ENCODE measurements at places on chromosomes 12 and 14. TPM values are rescaled to one million over a fixed set of nuclear protein-coding genes. Genes with fewer than 3 reads are reported as not detected.
A peak's percentile ranks its signal among the peaks of the same experiment; 100 is the strongest.

KICS2 gene
- total RNA-seq, result 20.7 TPM

- no peak for DNase-seq
These were observed 249.8 kb downstream of the VRK1 start for GRCh38 chr14:97046967-97047366.

- no peak for DNase-seq
These were observed 18.0 kb upstream of the RFX4 start for GRCh38 chr12:106564678-106565329.

GRCh38 chr12:52926596-52927234 is 21.8 kb upstream of the KRT8 start:
- DNase-seq, result no peak

PRR13 gene
- total RNA-seq, result 187 TPM

NFATC4 gene
- total RNA-seq, result not detected

- no peak for DNase-seq
These were observed 99.9 kb downstream of the BEGAIN start for GRCh38 chr14:100487304-100487703.

- DNase-seq, result no peak
These were observed 96.9 kb upstream of the TMPO start for GRCh38 chr12:98418357-98419075.

ADCK1 gene
- 6.7 TPM for total RNA-seq

NTS gene
- total RNA-seq, result not detected

DNA sequence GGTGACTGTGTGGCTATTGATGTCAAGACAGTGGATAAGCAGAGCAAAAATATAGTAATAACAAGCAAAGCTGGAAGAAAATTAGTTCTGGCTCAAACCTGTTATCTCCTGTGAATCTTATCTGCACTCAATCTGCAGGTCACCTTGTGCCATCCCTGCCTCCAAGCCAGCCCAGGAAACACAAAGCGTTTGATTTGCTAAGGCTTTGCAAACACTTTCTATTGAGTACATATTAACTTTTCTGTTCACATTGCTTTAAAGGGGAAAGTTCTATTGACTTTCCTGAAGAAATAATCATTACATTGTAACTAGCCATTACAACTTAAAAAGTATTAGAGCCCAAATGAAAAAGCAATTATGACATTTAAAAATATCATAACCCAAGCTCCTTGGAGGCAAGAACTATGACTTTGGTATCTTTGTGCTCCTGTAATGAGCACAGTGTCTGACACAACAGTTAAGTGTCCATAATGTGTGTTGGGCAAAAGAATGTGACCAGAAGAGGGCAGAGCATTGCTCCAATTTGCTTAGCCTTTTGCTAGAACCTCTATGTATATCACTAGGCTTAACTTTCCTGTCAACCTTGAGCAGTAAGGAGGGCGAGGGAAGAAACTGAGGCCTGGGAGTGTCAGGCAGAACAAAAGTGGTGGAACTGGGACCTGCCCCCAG is 24.7 kb downstream of the SERPINA3 start:
- DNase-seq, result no peak

GRCh38 chr14:69670093-69670492 is 58.7 kb downstream of the SUSD6 start:
- DNase-seq, result no peak

SLCO1B1 gene
- not detected for total RNA-seq

DNA sequence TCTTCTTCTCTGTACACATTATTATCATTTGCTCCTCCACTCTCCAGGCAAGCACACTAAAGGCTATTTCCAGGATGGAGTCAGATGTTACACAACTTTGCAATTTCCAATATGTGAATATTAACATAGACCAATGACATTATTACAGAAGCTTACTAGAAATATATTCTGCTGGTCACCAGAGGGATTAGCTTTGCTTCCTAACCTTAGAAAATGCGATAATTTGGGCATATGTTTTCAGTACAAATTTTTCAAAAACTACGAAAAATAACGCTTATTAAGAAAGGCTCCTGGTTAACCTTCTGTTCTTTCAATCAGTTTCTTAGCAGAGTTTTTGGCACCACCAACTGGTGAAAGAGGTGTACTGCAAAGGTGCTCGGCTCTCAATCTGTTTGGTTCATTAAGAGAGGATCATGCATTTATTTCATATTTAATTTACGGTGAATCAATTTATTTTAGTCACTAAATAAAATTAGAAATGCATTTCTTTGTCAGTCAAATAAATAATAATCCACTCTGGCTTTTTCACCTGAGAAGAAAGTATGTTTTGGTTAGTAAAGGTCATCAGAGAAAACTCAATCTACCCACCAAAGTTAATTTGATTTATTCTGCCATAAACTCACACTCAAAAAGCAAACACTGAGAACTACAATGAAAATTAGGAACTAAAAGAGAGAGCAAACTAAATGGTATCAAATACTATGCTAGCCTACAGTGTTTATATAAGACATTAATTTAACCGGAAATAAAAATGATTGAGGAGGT is 39.2 kb downstream of the EFCAB11 start:
- DNase-seq, result peak; percentile 40

GRCh38 chr14:47103771-47104170 is 452.2 kb upstream of the RPL10L start:
- DNase-seq, result no peak

DNA sequence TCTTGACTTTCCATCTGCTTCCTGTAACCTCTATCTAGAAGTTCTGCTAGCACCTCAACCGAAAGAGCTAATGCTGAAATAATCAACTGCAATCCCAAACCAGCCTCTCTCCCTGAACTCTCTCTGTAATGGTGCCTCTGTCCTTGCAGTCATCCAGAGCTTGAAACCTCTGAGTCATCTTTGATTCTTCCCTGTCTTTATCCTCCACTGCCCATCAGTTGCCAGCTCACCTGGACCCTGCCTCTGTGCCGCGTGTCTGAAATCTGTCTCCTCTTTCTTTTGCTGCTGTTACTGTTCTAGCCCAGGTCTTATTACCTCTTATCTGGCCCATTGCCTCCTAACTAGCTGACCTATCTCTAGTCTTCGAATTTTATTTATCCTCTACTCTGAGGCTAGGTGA is 15.5 kb downstream of the CLSTN3 start:
- DNase-seq, result no peak

DNA sequence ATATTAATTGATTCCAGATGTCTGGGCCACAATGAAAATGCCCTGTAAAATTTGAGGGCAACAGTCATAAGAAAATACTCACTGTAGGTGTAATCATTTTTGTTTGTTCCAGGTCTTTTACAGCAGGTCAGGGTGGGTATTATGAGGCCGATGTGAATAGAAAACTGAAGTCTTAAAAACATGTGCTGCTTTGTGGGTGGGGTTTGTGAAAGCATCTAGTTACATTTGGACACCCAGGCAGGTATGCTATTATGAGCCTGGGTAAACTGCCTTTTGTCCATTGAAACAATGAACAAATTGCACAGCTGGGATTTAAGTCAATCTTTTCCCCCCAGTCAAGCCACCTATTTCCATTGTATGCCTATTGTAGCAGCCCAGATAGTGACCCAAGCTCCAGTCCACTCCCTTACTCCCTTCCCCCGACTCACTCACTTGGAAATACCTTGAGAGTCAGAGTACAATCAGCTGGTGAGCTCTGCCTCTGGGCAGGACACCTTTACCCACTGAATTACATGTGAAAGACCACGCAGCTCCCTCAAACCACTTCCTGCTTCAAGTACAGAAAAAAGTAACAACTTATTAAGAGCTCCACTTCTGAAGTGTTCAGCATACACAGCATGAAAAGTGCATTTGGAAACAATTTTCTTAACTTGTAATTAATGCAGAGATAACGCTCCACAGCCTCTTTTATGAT is 1.8 kb downstream of the IGF1 start:
- DNase-seq, result peak; percentile 11

AQP5 gene
- not detected for total RNA-seq

CLEC9A gene
- total RNA-seq, result 0.61 TPM

- peak; percentile 69 for DNase-seq
These were observed 285.8 kb upstream of the GRIP1 start for GRCh38 chr12:66964629-66965028.

DNA sequence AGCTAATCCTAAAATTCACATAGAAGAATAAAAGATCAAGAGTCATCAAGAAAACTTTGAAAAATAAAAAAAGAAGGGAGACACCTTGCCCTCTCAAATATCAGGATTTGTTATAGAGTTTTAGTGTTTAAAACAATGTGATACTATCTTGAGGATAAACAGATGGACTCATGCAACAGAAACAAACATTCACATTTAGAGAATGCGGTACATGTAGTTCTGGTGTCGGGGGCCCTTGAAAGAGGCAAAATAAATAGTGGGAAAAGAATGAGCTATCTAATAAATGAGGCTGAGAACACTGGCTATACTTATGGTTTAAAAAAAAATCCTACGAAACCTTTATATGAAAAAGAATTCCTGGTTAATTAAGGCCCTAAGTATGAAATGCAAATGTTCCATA is 127.7 kb downstream of the LLPH start:
- no peak for DNase-seq

- no peak for DNase-seq
These were observed 69.4 kb upstream of the RHOJ start for GRCh38 chr14:63134801-63135200.

ALG10B gene
- total RNA-seq, result 10.8 TPM

PAPLN gene
- total RNA-seq, result not detected

KCNK13 gene
- total RNA-seq, result not detected

- DNase-seq, result no peak
These were observed 30.5 kb downstream of the ANKRD9 start for GRCh38 chr14:102479107-102479506.

DNA sequence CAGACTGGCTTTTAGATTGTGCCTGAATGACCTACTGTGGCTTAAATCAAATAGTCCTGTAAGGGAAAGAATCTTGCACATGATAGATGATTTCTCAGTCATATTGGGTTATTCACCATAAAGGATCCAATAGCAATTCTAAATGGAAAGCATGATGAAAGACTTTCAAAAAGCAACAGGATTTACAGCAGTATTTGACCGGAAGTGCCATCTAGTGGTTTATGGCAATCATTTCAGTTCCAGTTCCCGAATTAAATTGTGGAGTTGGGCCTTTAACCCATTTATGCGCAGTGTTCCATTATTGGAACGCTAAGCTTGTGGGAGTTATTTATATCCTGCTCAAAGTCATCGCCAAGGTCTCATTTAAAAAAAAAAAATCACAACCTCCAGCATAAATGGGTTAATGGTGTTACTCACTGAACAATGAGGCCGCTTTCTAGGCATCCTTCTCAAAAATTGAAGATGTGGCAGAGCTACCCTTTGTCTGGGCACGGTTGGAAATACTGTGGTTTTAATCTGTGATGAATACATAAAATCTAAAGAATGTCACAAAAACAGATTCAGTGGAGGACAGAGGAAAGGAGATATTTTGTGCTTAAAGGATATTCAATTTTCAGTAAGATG is 60.8 kb upstream of the REP15 start:
- no peak for DNase-seq

DNA sequence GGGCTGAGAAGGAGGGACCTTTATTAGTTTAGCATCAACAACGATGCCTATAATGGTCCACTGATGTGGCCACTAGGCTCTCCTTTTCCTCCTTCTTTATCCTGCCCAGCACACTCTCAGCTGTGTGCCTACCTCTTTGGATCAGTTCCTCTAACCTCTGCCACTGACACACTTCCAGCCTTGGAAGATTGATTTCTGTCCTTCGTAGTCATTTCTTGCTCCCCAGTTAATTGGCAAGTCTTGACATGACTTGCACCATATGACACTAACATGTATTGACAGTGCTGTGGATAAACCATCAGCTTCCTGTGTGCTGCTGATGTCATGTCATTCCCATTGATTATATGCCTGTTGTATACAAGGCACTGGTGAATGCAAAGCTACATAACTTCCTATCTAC is 90.2 kb upstream of the PLEKHG7 start:
- DNase-seq, result no peak

DNA sequence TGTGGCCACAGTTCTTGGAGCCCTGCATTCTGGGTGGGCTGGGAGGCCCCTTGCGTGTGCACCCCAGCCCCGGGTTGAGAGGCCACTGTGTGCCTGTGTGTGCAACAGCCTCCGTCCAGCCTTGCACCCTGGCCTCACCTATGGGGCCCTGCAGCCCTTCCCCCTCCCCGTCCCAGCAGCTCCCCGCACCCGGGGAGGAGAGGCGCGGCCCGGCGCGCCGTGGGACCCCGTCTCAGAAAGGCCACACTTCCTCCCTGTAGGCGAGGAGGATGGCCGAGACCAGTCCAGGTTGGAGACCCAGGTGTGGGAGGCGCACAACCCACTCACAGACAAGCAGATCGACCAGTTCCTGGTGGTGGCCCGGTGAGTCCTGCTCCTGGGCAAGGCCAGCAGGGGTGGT is 16.6 kb upstream of the CRIP2 start:
- no peak for DNase-seq

HOXC9 gene
- total RNA-seq, result not detected

DNA sequence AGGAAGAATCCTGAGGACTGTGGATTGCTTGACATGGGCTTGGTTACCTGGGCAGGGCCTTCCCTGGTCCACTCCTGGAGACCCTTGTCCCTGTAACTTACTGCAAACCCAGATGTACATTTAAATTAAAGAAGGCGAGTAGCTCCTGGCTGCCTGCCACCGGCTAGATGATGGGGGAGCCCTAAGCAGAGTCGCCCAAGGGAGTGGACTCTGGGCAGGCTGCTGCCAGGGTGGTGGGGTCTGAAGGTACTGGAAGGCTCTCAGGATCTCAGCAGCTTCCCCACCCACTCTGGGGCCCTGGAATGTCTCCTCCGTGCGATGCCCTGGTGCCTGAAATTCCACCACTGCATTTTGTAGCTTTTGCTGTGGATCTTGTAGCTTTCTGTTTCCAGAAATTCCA is 74.7 kb downstream of the FBXL14 start:
- DNase-seq, result no peak

DNA sequence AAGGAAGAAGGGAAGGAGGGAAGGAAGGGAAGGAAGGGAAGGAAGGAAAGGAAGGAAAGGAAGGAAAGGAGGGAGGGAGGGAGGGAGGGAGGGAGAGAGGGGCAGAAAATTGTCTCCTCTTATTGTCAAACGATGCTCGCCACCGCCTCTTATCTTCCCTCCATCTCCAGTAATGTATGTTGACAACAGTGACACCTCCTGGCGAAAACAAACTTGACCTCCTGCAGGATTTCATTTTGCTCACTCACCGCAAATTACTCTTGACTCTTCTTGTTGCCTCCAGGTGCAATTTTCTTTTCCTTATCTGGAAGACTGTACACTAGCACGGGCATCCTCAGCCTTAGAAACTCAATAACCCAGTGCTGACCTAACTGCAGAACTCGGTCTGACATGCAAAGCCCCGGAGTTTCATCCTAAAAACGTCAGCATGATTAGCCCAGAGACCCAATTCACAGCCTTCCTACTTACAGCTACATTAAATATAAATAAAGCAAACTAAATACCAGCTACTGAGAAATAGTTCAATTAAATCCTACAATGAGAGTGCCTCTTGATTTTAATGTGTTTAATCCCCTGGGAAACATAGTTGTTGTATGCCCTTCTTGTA is 512.4 kb upstream of the TMPO start:
- no peak for DNase-seq

DNA sequence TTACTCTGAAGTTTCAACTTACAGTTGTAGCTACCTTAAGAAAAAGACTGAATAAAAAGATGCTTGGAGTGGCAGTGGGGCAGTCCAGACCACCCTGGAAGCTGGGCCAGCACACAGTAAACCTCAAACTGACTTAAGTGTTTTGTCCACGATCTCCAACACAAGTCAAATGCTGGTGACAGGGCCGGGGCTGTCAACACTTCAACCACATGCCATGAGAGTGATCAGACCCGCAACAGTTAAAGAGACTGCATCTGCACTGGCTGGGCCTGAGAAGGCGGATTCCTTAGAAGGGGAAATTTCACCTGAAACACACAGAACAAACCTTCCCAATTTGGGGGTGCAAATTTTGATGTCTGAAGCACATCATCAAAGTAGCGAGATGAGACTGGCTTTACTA is 223.5 kb upstream of the CAND1 start:
- no peak for DNase-seq

All from T-cell (primary cell).